ENCODE measurements at places on chromosomes 13 and 19. TPM values are rescaled to one million over a fixed set of nuclear protein-coding genes. Genes with fewer than 3 reads are reported as not detected.

CA11 gene
- 1.2 TPM for total RNA-seq

KLK7 gene
- not detected for total RNA-seq

PLVAP gene
- total RNA-seq = not detected

TNNT1 gene
- 6.3 TPM for total RNA-seq

SIGLEC12 gene
- total RNA-seq = not detected

ZDHHC20 gene
- 67.5 TPM for total RNA-seq

ZNF554 gene
- 1.4 TPM for total RNA-seq
